Mucosa of gallbladder (tissue), 1 donor: ENCODE measurements at places on chromosomes 1 and 21. TPM values are rescaled to one million over a fixed set of nuclear protein-coding genes. Genes with fewer than 3 reads are reported as not detected.

PLA2G2A gene
- 19.0 TPM for total RNA-seq

C1orf87 gene
- not detected for total RNA-seq

SAMD13 gene
- 4.1 TPM for total RNA-seq

APOBEC4 gene
- not detected for total RNA-seq

FOXD2 gene
- 0.26 TPM for total RNA-seq

PHF13 gene
- 15.1 TPM for total RNA-seq

FCGR3B gene
- total RNA-seq = 2.0 TPM

CFAP74 gene
- not detected for total RNA-seq

NTMT2 gene
- total RNA-seq = not detected

VSIG8 gene
- not detected for total RNA-seq

IL23R gene
- total RNA-seq = 0.32 TPM

MYOG gene
- not detected for total RNA-seq

PLPPR4 gene
- total RNA-seq = 2.2 TPM

LIN28A gene
- 1.4 TPM for total RNA-seq

DMBX1 gene
- not detected for total RNA-seq

OR10K1 gene
- total RNA-seq = not detected

NES gene
- 26.1 TPM for total RNA-seq

ARHGEF16 gene
- 81.4 TPM for total RNA-seq

S100A9 gene
- 19.1 TPM for total RNA-seq

PCP4L1 gene
- 17.7 TPM for total RNA-seq

HAPLN2 gene
- total RNA-seq = 0.43 TPM

SIPA1L2 gene
- 20.6 TPM for total RNA-seq

TMCO2 gene
- total RNA-seq = not detected

RORC gene
- 9.5 TPM for total RNA-seq

KIF2C gene
- 1.6 TPM for total RNA-seq

RNU1-3 gene
- total RNA-seq = 1,358 TPM

OR2M4 gene
- total RNA-seq = not detected

RGS16 gene
- 5.8 TPM for total RNA-seq

DHCR24 gene
- total RNA-seq = 463 TPM

LMOD1 gene
- total RNA-seq = 257 TPM

GJA8 gene
- not detected for total RNA-seq

CCDC17 gene
- 2.8 TPM for total RNA-seq

PTAFR gene
- 9.8 TPM for total RNA-seq

GBP4 gene
- total RNA-seq = 4.6 TPM

ZBTB17 gene
- total RNA-seq = 41.3 TPM

CRABP2 gene
- 3.5 TPM for total RNA-seq

NUP210L gene
- total RNA-seq = 0.06 TPM

SLC16A4 gene
- total RNA-seq = 52.3 TPM

NUAK2 gene
- 6.7 TPM for total RNA-seq

LAMC2 gene
- 24.5 TPM for total RNA-seq

DNAI4 gene
- 17.1 TPM for total RNA-seq

RUNX3 gene
- total RNA-seq = 7.4 TPM

CRP gene
- 46.3 TPM for total RNA-seq

CYYR1 gene
- 10.5 TPM for total RNA-seq

HFM1 gene
- 0.60 TPM for total RNA-seq

BLACAT1 gene
- 0.81 TPM for total RNA-seq

TNFAIP8L2 gene
- total RNA-seq = 4.6 TPM

HSF2BP gene
- total RNA-seq = 0.26 TPM

CLDN19 gene
- 0.06 TPM for total RNA-seq

LAPTM5 gene
- total RNA-seq = 111 TPM

PCSK9 gene
- total RNA-seq = 10.2 TPM

NCF2 gene
- total RNA-seq = 9.6 TPM

DAB1 gene
- total RNA-seq = 5.0 TPM

BCAR3 gene
- 51.8 TPM for total RNA-seq

KRTAP13-2 gene
- total RNA-seq = not detected

LRRC39 gene
- total RNA-seq = 0.92 TPM

IL20 gene
- total RNA-seq = not detected

TEX38 gene
- 0.35 TPM for total RNA-seq

NUDC gene
- total RNA-seq = 70.8 TPM

TSTD1 gene
- 70.9 TPM for total RNA-seq
